ENCODE measurements at places on chromosomes 1 and 21.

- DNase-seq, result no peak
Observed at GRCh38 chr1:204888294-204888693, 17.6 kb downstream of the NFASC start.

GRCh38 chr1:205532996-205533735, 28.7 kb downstream of the CDK18 start:
- DNase-seq, result no peak

GRCh38 chr1:234721476-234722269, 111.7 kb upstream of the IRF2BP2 start:
- DNase-seq, result no peak

DNA sequence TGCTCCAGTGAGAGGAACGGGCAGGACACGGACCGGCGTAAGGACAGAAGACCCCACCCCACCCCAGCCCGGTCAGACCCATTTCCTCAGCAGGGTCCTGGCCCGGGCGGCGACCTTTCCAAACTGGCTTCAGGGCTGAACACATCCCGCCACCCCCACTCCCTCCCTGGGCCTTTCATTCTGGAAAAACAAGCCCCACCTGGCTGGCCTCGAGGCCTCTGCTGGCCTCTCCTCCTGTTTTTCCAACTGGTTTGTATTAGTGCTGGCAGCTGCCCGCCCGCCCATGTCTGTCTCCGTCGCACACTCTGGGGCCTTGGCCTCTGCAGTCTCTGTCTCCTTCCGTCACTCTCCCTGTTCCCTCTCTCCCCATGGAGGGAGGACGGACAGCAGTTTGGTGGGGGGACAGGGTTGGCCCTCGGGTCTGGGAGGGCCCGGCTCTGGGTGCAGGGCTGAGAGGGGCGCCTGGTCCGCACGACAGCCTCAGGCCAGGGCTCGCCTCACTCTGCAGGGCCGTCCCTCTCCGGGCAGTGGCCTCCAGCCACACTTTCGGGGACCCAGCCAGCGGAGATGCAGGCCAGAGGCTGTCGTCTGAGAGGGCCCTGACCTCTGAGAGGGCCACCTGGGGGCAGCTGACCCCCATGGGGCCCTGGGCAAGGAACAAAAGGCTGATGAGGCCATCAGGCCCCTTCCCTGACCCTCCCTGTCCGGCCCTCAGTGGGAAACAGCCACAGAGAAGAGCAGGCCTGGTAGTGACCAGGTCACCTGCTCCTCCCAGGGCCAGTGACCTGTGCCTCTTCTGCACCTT, 1.5 kb upstream of the MXRA8 start:
- DNase-seq, result no peak

DNA sequence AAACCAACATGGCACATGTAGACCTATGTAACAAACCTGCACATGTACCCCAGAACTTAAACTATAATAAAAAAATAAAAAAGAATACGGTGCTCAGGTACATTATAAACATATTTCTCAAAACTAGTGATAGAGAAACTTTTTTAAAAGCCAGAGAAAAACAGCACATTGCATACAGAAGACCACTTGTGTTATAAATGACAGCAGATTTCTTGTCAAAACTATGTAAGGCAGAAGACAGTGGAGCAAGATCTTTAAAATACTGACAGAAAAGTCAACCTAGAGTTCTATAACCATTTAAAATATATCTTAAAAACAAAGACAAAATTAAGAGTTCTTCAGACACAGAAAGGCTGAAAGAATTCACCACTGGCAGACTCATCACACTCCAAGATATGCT, 144.7 kb downstream of the NEGR1 start:
- DNase-seq, result no peak

DNA sequence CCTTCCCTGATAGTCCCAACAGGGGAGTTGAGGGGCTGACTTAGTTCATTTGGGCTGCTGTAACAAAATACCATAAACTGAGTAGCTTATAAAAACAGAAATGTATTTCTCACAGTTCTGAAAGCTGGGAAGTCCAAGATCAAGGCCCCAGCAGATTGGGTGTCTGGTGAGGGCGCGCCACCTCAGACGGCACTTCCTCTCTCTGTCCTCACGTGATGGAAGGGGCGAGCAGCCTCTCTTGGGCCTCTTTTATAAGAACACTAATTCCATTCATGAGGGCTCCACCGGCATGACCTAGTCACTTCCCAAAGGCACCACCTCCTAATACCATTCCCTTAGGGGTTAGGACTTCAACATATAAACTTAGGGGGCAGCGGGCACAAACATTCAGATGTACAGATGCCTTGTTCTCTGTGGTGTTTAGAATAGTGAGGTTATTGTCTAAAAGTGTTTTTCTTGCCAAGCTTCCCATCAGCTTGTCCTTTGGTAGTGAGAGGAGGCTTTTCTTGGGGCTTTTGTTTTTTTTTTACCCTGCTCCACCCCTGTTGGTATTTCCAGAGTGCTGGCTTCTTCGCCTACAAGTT, 20.3 kb downstream of the NIPAL3 start:
- no peak for DNase-seq

- no peak for DNase-seq
Observed at GRCh38 chr1:240705579-240705978, 93.6 kb upstream of the GREM2 start.

DNA sequence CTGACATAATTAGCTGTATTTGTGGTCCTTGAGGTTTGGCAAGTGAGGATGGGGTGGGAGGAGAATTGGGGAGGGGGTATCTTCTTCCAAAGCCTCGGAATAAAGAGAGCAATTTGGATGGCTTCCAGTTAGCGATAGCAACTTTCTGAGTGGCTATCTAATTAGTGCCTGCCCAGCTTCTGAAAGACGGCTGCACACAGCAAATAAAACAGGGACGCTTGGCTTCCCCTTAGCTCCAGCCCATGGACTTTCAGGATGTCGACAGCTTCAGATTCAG, 31.1 kb downstream of the KLHDC7A start:
- no peak for DNase-seq

DNA sequence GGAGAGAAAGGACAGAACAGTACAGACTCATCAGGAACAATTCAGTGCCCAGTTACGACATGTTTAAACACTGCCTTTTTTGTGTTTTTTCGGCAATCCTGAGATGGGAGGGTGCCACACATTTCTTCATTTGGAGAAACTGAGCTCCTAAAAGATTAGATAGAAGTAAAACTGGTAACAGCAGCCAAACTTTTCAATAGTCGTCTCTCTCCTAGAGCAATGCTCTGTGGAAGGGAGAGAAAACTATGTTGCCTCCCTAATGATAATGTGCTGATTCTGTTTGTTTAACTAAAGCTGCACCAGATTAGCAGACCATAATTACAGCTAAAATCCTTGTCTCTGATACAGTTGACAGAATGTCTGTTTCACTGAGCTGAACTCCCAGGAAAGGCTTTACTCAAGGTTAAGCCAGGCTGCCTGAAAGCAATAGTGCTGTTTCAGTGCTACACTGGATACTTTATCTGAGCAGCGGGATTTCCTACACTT, 76.2 kb upstream of the CXADR start:
- DNase-seq, result no peak

DNA sequence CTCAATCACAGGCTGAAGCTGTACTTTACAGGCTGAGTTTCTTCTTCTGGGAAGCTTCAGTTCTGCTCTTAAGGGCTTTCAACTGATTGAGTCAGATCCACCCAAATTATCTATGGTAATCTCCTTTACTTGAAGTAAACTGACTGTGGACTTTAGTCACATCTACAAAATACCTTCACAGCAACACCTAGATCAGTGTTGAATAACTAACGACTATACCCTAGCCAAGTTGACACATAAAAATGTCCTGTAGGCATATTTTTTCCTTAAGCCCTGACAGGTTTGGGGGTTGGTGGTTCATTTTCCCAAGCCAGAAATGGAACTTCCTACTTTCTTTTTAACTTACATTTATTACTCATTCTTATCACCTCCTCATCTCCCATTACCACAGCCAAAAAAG, 42.9 kb upstream of the PRKACB start:
- DNase-seq, result peak; percentile 27

DNA sequence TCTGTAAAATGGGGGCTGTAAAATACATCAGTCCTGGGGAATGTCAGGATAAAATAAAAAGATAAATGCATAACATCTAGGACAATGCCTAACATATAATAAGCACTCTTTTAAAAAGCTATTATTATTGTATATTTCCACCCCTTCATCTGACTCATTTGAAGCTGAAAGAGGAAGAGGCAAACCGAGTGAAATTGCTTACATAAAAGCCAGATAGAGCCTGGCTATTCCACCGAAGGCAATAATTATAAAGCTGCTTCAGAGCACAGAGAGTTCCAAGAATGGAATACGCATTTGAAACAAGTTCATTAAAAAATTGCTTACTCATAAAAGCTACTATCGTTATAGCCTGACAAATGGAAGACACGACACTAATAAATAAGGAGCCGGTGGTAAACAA, 186.1 kb upstream of the CAMK1G start:
- no peak for DNase-seq

DNA sequence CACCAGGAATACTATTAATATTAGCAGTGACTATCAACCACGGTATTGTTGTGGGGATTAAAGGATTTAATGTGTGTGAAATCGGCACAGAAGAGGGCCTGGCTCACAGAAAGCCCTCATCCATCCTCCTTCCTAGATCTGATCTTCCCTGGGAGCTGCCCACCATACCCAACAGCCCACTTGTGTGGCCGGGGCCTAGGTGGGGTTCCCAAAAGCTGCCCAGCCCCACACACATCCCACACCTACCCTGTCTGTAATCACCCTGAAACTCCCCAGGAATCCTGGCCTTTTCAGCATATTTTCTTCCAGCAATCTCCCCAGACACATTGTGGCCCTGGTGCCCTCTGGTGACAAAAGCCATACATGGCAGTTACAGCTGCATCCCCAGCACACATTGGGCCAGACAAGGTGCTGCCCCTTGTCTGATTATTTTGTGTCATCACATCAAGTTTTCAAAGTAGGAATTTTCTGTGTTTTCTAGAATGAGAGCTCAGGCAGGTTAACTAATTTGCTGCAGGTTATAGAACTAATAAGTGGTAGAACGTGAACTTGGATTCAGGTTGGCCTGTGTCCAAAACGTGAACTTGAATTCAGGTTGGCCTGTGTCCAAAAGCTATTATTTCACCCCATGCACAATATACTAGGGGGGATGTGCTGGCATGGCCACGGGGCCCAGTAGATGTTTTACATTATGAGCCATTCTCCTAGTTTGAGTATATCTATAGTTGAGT, 5.3 kb upstream of the SLC6A9 start:
- peak; percentile 66 for DNase-seq

DNA sequence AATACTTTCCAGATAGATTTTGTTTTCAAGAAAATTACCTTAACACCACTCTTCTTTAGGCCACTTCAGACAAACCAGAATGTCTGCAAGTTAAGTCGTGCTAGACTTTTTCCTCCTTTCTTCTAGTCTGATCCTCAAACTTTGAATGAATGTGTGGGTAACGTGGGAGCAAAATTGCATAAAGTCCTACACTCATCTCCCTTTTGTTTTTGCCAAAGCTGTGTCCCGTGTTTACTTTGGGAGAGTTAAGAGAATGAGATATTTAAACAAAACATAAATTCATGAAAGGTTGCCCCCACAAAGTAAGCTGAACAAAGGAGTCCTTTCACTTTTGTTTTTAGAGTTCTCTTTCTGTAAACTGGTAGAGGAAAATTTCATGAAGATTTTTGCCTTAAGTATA, 16.9 kb upstream of the VAMP3 start:
- DNase-seq, result no peak

GRCh38 chr1:186503190-186503589, 42.3 kb upstream of the PDC start:
- DNase-seq, result no peak

DNA sequence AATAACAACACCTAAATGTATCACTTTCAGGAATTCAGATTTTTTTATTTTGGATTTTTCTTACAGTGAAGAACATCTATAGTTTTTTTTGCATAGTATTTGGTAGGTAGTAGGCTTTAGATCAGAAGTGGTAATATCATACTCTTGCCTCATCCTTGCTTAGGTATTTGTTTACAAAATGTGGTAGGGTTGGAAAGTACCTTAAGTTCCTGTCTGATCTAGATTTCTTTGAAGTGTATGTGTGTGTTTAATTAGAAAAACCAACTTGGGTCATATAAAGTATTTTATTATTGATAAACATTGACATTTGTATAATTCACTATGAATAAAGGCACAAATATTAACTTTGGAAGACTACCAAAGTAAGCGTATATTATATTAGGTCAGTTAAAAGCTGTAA, 85.3 kb upstream of the GPR88 start:
- no peak for DNase-seq

- no peak for DNase-seq
Observed at GRCh38 chr1:3736131-3736561, 16.1 kb upstream of the CCDC27 start.

DNA sequence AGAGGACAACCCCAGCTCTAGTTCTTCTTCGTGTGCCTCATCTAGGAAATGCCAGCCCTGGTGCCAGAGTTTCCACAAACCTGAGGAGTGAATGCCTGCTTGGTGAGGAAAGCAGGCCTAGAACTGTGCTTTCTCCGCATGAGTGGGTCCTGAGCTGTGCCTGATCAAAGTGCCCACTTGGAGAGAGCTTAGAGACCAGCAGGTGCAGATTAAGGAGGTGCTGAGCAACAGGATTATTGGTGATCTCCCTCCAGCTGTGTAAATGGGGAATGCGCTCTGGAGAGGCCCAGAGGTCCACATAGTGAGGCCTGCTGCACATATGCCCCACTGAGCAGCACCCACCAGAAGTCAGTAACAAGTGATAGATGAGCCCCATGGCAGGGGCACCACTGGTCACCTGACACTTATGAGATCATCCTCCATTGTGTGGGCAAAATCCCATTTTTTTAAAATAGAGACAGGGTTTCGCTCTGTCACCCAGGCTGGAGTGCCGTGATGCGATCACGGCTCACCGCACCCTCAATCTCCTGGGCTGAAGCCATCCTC, 127.2 kb upstream of the ZC3H12A start:
- DNase-seq, result no peak

GRCh38 chr1:72037745-72038343, 244.5 kb downstream of the NEGR1 start:
- DNase-seq, result peak; percentile 43

- peak; percentile 90 for DNase-seq
Observed at GRCh38 chr21:34073032-34073748, at the start of the genes MRPS6 and SLC5A3. TSS of gene MRPS6 (plus strand) at chr21:34073578. CDS start at chr21:34073701, 123 bp downstream. TSS of gene SLC5A3 (plus strand) at chr21:34073578. CDS start at chr21:34095199, 21,621 bp downstream.

- peak; percentile 57 for DNase-seq
Observed at GRCh38 chr1:170168265-170168664, 22.5 kb downstream of the NTMT2 start.

- no peak for DNase-seq
Observed at GRCh38 chr1:159088546-159089183, 12.1 kb upstream of the AIM2 start.

GRCh38 chr1:160377585-160378206, 10.8 kb downstream of the NHLH1 start:
- no peak for DNase-seq

GRCh38 chr1:175195798-175196197, 3.2 kb upstream of the KIAA0040 start:
- no peak for DNase-seq

All from LoVo (cell line).